ENCODE measurements at places on chromosomes 2 and 18.

GRCh38 chr2:232957657-232958090 lies 55.4 kb downstream of the NGEF start:
- no peak for DNase-seq

DNA sequence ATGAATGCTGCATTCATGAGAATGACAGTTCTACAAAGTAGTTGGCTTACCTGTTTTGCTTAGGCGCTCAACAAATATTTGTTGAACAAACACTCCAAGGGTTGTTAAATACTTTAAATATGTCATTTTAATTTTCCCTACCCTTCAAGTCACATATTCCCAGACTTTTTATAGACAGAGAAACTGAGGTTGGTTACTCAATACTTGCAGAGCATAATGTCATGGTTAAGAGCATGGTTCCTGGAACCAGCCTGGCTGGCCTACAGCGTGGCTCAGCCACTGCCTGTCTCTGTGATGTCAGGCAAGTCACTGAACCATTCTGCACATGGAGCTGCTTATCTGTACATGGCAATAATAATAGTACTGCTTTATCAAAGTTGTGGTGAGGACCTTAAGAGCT lies 120.0 kb upstream of the STK17B start:
- DNase-seq = no peak

DNA sequence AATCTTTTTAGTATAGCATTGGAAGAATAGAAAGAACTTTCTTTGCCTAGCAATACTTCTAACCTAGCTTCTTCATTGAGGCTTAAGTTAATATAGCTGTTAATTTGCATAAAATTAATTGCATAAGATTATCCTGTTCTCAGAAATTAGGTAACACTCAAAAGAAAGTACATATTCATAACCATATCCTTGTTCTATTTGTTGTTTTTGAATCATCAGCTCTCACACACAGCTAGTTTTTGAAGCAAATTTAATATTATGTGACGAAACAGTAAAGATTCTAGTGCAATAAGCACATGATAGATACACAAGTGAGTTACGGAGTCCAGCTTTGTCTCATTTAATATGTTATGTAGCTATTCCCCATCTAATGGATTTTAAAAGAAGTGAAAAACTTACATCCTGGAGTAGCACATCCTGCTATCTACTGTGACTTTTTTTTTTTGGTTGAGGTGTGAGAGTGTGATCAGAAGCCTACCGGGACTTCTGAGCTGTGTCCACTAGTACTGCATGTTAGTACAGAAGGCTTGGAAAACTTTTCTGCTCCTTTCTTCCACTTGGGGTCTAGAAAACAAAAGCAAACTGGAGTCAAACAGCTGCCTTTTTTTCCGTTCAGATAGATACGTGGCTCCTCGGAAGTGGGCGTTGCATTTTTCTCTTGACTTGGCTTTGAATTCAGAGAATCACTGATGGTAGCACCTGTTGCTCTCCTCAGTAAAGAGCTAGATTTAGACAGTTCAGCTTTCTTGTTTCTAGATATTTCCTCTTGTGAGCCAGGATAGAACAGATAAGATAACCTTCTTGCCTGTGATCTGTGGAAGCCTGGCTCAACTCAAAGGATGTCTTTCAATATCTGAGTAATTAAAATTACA lies 27.2 kb downstream of the KDM3A start:
- peak; percentile 34 for DNase-seq

DNA sequence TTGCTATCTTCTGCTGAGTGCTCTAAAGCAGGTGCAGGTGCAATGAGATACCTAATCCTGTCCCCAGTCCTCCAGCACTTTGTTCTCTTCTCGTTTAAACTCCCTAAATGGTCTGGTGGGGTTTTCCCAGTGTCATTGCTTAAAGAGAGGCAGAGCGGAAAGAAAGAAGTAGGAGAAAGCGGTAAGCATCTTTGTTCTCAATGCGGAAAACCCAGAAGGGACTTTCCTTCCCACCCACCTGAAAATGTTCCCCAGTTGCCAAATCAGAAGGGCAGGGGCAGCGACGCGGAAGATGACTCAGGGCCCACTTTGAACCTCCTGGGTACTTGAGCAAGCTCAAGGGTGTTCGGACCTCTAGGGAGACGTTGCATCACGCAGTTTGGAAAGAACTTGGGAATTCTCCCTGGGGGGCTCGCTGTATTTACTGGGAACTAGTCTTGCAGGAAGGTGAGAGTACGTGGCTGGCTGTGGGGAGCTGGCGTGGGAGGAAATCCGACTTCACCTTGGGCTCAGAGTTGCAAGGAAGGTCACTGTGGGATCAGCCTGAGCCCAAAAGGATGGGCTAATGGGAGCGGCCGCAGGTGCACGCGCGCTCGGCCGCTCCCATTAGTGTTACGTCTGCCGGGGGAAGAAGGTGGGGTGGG lies 589 bp upstream of the SGPP2 start:
- DNase-seq = peak; percentile 81

GRCh38 chr2:64492272-64492671 lies 31.9 kb upstream of the AFTPH start:
- DNase-seq = no peak

DNA sequence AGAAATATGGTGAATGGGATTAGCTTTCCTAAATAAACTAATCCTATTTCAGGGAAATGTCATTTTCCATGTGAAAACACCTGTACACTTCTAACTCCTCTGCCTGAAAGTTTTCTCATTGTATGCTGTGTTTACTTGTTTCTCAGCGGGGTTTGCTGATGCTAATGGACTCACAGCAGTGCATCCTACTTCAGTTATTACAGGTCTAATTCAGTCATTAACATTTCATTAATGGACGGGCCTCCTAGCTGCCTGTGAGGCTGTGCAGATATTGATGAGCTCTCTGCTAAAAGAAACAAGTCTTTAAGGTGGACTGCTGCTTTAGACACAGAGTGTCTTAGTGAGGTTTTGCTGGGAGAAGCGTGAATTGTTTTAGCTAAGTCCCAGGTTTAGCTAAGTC lies 1342.0 kb upstream of the ZEB2 start:
- DNase-seq = no peak

DNA sequence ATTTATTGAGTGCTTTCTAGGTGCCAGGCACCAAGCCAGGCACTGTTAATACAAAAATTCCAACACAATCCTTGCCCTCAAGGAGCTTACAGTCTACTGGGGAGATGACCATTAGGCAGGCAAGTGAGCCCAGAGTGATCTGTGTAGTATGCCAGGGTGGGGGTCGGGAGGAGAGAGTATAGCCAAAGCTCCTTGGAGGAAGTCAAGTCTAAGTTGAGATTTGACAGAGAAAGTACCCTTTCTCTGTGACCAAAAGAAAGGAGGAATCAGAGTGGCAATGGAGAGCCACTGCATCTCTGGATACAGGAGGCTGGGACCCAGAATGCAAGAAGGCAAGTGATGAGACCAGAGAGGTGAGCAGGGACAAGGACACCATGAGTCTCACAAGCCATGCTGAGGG lies 7.5 kb downstream of the ANKRD53 start:
- DNase-seq = no peak

GRCh38 chr18:3255611-3256165 lies 6.2 kb upstream of the MYL12B start:
- no peak for DNase-seq

DNA sequence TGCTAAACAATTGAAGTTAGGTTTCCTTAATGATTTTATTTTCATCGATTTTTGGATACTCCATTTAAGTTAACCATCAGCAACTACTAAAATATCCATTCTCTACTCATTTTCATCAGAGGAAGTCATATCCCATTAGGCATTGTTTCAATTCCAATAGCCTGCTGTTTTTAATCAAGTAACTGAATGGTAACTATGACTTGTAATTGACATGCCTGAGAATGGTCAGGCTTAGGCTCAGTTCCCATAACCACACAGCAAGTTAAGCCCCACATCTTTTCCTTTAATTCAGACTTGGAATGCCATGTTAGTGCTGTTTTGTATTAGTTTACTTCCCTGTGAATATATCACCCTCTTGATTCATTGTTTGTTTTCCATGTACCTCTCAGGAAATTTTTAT lies 398.8 kb downstream of the ARHGAP15 start:
- no peak for DNase-seq

DNA sequence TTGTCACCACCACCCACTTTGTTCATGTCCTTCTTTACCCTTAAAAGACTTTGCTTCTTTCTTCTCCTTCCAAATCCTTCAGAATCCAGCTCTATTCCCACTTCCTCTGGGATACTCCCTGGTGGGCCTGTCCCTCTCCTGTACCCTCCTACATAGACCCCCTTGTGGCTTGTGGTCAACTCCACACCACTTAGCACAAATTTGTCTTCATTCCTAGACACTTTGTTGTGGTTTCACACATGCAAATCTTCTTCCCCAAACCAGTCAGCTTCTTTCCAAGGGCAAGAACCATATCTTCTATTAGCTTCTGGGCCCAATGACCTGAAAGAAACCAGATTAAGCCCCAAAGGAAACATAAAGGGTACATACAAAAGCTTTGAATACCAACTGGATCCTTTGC lies 342.4 kb downstream of the TNS1 start:
- no peak for DNase-seq

- no peak for DNase-seq
Observed at GRCh38 chr2:120741571-120742561, 6.2 kb downstream of the GLI2 start.

DNA sequence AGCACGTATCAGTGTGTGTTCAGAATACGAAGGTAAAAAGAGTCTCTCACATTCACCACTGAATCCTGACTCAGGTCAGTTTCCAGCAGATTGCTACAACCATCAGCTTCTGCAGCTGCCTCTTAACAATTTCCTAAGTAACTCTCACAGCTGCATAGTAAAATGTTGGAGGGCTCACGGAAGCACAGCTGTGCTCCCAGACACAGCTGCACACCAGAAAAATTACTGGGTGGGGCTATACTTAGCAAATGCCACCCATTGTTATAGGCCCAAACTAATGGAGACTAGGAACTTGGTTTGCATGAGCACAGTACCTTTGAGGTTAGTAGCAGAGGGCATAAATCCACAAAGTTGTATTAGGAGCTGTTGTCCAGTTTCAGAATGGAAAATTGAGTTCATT lies 153.9 kb upstream of the ERBB4 start:
- DNase-seq = no peak

- DNase-seq = no peak
Observed at GRCh38 chr2:242030858-242031257, 161.3 kb downstream of the RTP5 start.

- DNase-seq = no peak
Observed at GRCh38 chr2:113088213-113088992, 20.6 kb downstream of the IL1F10 start.

DNA sequence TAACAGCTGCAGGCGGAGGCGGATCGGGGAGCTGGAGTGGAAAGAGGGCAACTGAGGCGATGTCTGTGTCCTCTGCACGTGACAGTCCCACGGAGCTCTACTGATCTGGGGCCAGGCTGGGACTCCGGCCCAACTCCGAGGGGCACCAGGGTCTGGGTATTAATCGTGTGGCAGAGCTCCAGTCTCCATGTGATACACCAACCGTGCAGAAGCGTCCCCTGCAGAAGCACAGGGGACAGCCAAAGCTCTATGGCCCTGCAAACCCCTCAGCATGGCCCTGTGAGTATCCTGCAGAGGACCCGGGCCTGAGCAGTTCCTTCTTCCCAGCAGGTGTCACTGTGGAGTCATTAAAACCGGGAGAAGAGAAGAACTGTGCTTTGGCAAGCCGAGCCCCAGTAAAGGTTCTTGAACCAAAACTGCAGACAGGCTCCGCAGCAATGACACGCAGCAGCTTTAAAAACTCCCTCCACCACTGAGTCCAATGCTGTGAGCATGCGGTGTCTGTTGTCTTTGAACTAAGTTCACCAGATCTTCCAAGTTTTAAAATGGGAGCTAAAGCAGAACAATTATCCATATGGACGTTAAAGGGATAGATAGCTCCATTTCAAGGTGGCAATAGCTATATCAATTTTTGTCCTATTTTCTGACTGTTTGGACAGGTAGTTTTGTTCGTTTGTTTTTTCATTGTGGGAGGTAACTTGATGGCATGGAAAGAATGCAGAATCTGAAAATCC lies 79.4 kb downstream of the TMEM182 start:
- DNase-seq = peak; percentile 56

DNA sequence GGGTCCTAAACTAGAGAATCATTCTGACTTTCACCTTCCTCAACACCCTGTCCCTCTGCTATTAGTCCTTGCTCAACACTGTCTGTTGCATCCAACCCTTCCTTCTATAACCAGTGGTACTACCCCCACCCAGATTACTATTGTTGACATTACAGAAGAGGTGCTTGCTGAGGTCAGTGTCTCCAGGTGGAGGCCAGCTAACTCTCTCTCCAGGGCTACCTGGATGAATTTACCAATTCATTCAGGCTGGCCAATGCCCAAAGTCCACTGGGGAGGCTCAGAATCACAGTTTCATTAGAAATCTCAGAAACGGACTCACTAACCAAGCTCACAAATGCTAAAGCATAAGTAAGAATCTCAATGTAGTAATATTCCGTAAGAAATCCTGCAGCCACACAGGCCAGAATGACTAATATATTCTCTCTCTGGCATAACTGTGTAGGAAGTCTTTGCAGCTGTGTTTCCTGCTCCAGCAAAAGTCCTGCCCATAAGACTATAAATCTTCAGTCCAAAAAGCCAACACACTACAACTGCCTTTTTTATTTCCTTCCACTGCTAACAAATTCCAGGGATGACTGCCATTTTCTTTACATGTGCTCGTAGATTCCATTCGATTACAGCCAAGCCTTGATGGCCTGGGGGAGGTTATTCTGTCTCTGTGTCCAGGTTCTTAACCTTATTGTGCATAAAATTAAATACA lies 10.0 kb upstream of the TTR start:
- DNase-seq = no peak

DNA sequence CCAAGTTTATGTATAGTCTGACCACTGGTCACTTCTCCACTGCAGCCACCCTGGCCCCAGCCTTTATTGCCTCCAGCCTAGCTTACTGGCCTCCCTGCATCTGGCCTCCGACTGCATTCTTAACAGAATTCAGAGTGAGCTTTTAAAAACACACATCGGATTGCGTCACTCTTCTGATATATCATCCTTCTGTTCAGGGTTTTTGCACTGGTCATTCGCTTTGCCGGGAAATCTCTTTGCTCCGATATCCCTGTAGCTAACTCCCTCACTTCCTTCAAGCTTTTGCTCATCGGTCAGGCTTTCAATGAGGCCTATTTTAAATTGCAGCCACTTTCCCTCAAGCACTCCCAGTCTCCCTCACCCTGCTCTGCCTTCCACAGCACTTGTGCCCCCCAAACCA lies 101.6 kb upstream of the DLX2 start:
- DNase-seq = no peak

GRCh38 chr2:173667014-173667413 lies 298.2 kb downstream of the SP3 start:
- DNase-seq = no peak

DNA sequence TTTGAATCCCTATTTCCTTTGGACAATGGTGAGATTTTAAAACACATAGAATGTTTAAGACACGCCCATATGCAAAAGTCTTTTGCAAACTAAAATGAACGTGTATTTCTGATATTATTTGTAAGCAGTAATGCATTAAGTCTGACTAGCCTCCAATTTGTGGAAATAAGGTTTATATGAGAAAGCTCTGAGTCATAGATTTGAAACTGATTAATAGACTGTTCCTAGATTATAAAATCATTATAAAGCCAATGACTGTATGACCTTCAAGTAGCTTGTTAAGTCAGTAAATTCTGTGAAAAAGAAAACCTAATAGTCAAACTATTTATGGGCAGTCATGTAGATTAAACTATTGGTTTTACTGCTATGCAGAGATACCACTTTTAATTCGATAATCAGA lies 12.8 kb upstream of the EFEMP1 start:
- DNase-seq = no peak

- peak; percentile 48 for DNase-seq
Observed at GRCh38 chr2:235106874-235107639, 155.2 kb downstream of the SH3BP4 start.
